GM12891 (cell line): ENCODE measurements at places on chromosomes 4 and X.

DNA sequence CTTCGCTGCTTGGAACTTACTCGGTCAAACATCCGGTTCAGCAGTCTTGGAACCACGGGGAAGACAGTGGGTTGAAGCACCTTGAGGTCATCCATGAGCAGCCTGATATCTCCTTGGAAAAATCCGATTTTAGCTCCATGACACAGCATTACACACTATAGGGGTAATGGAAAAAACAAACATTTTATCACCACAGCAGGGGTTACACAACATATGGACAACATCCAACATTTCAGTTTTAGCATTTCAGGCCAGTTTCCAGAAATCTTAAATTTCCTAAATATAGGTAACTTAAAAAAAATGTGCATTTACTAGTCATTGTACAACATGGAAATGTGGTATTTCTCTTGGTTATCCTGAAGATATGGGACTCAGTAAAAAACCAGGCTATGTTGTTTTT is 34.4 kb upstream of the CENPU start:
- no peak for DNase-seq

DNA sequence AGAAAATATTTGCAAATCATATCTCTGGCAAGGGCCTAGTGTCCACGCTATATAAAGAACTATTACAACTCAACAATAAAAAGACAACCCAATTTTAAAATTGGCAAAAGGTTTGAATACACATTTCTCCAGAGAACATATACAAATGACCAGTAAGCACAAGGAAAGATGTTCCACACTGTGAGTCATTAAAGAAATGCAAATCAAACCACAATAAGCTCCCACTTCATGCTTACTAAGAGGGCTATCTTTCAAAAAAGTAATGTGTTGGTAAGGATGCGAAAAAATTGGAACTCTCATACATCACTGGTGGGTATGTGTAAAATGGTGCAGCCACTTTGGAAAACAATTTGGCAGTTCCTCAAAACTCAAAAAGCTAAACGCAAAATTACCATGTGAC is 884.0 kb upstream of the INTU start:
- DNase-seq = no peak

- DNase-seq = no peak
Measured at GRCh38 chrX:37846141-37846540, 1.2 kb downstream of the DYNLT3 start.

GRCh38 chrX:31217084-31217483 is 145.2 kb upstream of the FTHL17 start:
- no peak for DNase-seq

- DNase-seq = no peak
Measured at GRCh38 chr4:174713821-174714220, 115.2 kb downstream of the GLRA3 start.

GRCh38 chrX:14712096-14712495 is 160.8 kb downstream of the FANCB start:
- no peak for DNase-seq

GRCh38 chr4:150229520-150229919 is 151.3 kb downstream of the DCLK2 start:
- no peak for DNase-seq

- DNase-seq = no peak
Measured at GRCh38 chr4:88277711-88278225, 6.6 kb downstream of the PPM1K start.

- DNase-seq = no peak
Measured at GRCh38 chr4:91198951-91199350, 1071.8 kb downstream of the CCSER1 start.

DNA sequence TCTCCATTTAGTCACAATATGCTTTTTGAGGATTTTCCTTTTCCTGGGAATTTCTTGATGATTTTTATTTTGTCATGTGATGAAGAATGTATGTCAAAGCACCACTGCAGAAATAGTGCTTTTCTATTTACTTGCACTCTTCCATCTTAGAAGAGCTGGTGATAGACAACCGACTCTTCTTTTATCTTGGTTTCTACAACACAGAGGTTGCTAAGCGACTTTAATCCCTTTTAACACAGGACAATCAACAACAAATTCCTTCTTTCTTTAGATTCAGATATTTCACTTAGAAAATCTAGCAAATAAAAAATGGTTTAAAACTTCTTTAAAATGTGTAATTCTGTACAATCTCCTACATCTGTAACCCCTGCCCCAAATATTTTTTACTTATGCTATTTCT is 34.6 kb downstream of the TET2 start:
- no peak for DNase-seq

DNA sequence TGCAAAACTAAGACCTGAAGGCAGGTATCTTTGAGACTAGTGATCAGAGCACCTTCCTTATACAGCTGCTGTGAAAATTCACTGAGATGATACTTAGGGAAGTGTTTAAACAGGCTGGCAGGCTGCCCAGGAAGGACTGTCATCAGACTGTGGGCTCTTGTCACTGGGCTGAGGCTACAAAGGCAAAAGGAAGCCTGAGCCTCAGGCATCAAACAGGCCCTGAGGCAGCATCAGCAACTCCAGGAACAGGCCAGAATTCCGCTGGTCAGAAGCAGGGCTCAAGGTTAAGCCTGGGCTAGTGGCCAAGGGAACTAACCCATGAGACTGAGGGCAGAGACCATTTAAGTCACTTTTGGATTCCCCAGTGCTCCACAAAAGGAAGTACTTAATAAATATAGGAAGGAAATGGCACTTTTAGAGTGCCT is 12.8 kb downstream of the PJA1 start:
- no peak for DNase-seq

- no peak for DNase-seq
Measured at GRCh38 chr4:92641409-92641808, 337.6 kb downstream of the GRID2 start.
